ENCODE measurements at places on chromosomes 2 and 18.

- peak; percentile 50 for DNase-seq
Observed at GRCh38 chr18:48033790-48034650, 103.6 kb upstream of the SMAD2 start.

- DNase-seq = no peak
Observed at GRCh38 chr2:220353897-220354296, 726.5 kb downstream of the SLC4A3 start.

DNA sequence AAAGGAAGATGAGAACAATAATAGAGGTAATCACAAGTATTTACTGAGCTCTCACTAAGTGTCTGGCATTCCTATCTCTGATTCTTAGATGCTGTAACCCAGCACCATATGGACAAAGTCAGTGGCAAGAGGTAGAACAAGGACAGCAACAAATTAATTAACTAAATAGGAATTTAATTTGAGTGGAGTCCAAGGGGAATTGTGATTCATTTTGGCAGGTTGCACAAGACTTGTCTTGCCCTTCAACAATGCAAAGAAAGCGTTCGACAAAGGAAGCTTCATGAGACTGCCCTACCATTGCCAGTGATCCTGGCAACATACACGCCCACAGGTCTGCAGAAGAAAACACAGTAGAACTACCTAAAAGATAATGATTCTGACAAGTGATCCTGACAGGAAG lies 221.6 kb downstream of the RBM43 start:
- no peak for DNase-seq

DNA sequence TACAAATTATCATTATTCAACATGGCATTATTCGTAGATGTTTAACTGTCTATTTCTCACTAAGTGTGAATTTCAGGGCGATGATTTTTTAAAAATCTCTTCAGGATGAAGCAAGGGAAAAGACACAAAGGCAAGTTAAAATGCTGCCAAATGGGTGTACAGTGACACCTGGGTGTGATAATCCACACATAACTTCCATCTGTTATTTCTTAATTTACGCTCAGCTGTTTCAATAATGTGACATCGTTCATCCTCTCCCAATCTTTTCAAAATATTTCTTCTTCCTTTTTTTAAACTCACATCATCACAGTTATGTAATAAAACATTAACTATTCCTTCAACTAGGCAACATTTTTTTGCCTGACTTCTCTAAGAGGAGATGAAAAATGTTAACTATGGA lies 10.6 kb downstream of the PDE1A start:
- DNase-seq = no peak

DNA sequence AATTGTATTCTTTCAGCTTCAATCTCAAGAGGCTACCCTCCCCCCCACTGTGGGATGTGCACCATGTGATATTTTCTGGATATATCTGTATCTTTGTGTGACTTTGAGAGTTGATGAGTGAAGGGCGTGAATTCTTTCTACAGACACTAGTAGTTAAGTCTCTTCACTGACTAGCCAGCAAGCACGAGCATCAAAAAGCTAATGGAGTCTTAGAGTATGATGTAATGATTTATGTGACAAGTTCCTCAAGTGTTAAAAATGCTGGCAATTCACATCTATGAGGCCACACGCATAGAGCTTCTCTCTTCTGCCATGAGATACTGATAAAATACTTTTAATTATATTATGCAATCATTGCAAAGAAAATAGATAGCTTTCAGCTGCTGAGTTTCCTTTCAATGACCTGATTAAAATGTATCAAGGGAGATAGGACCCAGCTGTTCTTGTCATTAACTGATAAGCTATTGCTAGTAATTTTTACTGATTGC lies 304.8 kb downstream of the TRIB2 start:
- no peak for DNase-seq

DNA sequence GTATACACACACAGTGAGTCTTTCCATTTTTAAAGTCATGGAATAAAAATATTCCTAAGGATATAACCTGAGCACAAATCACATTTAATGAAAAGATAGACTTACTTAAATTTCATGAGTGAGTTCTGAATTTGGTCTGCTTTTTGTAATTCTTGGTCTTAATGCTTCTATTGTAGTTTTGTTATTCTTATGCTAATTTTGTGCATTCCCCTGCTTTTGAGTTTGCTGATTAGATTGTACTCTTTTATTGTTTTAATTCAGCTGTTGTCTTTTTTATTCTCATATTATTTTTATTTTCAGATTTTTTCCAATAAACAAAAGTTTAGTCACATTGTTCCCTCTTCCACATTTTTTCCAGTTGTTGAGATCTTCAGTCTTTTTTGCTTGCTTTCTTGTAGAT lies 202.4 kb downstream of the ZNF407 start:
- DNase-seq = no peak

GRCh38 chr2:38432820-38433606 lies 55.9 kb upstream of the ATL2 start:
- DNase-seq = no peak

GRCh38 chr18:23380817-23381216 lies 72.3 kb upstream of the RIOK3 start:
- DNase-seq = no peak

- no peak for DNase-seq
Observed at GRCh38 chr18:2843146-2843545, 3.7 kb upstream of the EMILIN2 start.

DNA sequence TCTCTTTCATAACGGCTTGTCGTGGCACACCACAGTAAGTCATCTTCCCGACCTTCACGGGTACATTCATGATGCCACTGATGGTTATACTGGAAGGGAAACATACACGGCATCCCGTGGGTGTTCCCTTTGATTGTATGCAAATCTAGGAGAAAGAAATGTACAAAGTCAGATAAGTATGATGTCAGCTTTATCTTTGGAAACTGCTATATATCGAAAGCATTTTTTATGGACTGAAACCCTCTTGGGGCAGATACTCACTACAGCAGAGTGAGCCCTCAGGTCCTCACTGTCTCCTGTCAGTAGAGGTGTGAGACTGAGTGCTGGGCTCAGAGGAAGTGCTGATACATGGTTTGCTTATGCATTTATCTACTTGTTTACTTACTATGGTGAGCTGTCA lies 20.4 kb downstream of the PLA2R1 start:
- DNase-seq = no peak

GRCh38 chr2:173934895-173935294 lies 30.3 kb downstream of the SP3 start:
- no peak for DNase-seq

DNA sequence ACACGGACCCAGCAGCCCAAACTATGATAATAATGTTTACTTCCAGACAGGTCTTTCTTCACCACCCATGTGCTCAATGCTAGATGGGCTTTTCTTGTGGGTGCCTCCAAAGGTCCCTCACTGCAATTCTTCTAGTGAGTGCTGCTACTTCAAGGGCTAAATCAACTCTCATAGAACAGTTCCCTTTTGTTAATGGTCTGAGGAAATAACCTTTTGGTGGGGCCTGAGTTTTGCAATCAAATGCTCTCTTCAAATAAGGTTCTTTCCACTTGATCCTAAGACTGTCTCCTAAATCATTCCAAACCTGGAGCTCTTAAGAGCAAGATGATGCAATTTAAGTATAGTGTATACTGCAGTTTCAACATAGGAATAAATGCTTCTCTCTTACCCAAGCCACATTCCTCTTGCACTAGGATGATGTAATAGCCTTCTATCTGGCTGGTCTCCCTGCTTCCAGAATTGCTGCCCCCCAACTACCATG lies 6.0 kb downstream of the NEMP2 start:
- no peak for DNase-seq

DNA sequence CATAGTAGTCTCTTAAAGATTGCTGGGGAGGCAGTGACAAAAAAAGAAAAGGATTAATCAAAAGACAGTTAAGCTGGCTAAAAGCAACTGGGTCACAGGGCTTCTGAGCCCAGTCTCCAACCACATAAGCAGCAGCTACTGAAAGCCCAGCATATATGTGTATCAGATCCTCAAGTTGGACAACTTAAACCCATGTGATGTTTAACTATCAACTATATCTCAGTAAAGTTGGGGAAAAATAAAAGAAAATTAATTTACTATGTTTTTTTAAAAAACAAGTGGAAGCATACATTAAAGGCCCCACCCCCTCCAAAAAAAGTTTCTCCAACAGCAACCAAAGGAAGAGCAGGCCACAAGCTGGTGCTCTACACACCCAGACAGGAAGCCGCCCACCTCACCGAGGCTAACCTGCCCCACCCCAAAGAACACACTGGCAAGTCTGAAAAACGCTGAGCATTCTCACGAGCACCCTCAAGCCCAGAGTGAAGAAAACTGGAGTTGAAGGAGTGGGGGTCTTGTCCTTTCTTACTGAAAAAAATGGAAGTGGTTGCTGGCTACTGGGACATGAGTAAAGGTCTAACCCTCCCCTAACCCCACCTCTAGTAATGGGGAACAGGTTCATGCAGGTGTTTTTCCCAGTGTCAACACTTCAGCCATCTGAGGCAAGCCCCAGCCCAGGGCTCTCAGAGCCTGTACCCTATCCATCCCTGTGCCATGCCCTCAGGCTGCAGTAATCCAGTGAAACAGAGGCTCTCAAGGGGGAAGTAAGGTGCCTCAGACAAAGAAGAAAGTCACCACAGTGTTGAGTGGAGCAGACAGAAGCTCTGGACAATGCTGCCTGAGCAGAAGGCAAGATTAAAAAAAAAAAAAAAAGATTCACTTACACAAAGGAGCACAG lies 106.3 kb downstream of the GYPC start:
- no peak for DNase-seq

- DNase-seq = no peak
Observed at GRCh38 chr2:170022692-170023091, 155.3 kb upstream of the MYO3B start.

GRCh38 chr2:217652761-217653639 lies 349.8 kb downstream of the TNS1 start:
- peak; percentile 45 for DNase-seq

DNA sequence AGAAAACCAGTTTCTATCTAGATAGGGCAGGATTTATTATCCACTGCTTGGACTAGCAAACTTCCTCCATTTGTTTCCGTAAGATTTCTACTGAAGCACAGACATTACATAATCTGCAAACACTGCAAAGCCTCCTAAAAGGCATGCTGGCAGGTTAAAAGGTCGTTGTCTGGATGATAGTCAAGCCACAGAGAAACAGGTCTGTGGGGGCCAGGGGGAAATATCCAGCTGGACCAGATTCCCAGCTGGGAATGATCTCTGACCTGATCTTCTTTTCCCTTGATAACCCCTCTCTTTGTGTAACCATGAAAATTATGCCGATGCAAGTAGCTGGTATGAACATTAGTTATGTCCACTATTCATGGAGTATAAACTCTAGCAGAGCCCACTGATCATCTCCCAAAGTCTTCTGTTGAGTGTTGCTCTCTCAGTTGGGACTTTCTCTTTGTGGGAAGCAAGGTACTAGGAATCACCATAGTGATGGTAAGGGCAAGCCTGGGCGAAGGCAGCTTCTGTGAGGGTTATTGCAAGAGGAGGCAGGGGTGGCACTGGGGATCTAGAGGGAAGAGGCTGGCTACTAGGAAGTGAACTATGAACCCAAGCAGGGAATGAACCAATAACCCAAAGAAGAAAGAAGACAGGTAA lies 61.3 kb downstream of the GDF7 start:
- DNase-seq = peak; percentile 1

GRCh38 chr2:104049438-104049837 lies 804.5 kb upstream of the POU3F3 start:
- DNase-seq = peak; percentile 19

DNA sequence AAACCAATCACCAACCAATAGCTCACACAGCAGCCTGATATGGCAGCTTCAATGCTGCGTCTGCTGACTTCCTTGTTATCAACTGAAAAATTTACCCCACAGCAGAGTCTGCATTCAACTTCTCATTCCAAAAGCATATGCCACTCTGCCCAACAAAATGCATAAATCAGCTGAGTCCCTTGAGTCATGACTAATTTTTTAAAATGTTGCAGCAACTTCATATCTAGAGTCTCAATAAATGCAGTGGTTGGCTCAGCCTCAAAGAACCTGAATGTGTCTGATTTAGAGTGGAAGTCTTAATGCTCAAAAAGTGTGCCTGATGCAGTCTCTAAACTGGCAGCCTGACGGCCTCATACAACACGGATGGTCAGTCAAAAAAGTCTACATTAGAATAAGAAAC lies 46.5 kb downstream of the FARSB start:
- no peak for DNase-seq

DNA sequence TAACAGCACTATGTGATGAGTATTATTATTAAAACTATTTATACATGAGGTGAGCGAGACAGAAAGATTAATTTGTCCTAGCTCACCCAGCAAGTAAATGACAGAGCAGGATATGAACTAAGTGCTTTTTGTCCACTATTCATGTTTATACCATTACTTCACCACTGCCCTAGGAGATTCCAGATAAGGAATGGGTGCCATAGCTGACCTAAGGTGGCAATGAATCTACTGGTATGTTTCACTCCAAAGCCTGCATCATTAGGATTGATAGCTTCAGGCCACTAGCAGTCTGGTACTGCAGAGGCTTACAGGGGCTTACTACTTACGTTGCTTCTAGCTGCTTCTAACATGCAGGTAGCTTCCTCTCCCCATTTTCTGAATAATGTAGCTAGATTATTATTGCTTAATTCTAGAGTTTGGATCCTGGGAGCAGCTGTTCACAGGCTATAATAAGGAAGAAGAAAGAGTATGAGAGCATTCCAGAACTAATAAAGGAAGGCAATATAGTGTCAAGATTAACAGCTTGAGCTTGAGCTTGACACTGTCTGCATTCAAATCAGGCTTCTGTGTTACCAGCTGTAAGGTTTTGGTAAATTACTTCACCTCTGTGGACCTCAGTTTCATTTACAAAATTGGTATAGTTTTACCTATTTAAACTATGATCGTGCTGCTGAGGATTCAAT lies 153.7 kb downstream of the GALNT3 start:
- no peak for DNase-seq

GRCh38 chr18:34031810-34032209 lies 192.9 kb downstream of the NOL4 start:
- no peak for DNase-seq

DNA sequence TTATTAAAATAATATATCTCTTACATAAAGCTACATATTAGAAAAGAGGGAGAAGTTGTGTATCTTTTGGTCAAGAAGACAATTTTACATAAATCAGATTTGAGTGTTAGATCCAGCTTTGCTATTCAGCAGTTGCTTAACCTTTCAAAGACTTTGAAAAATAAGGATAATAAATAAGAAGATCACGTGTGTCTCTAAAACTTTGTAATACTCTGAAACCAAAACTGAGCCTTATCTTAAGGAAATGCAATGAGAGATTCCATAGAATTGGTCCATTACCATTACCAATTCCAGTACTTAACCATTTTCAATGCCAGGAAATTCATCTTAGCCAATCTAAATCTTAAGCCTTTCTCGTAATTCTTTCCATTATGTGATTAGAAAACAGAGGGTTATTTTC lies 89.2 kb upstream of the COL5A2 start:
- DNase-seq = no peak

GRCh38 chr2:41958251-41958650 lies 89.6 kb upstream of the PKDCC start:
- DNase-seq = no peak

GRCh38 chr2:38301340-38301968 lies 75.6 kb downstream of the ATL2 start:
- no peak for DNase-seq
